ENCODE measurements at places on chromosomes 1 and 21.

DNA sequence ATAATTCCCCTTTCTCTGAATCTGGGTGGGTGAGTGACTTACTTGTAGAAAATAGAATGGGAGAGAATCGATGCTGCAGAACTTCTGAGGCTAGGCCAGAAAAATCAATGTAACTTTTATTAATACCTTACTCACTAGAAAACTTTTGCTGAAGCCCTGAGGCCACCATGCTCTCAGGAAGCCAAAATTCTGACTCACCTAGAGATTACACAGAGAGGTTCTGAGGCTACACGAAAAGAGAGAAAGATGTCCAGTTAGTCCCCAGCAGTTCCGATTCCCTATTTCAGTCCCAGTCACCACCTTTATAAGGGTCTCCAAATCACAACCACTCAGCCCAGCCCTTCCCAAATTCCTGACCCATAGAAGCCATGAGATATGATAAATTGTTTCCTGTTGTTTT, 135.2 kb downstream of the NTPCR start:
- no peak for DNase-seq

- DNase-seq, result peak; percentile 63
These were observed 77.8 kb downstream of the BACH1 start for GRCh38 chr21:29376556-29376955.

GRCh38 chr1:32754317-32755097, 51.9 kb upstream of the SYNC start:
- DNase-seq, result peak; percentile 61

- DNase-seq, result peak; percentile 35
These were observed 8.6 kb downstream of the FMOD start for GRCh38 chr1:203342192-203342940.

- DNase-seq, result no peak
These were observed 15.4 kb downstream of the POLR3GL start for GRCh38 chr1:145979746-145980456.

DNA sequence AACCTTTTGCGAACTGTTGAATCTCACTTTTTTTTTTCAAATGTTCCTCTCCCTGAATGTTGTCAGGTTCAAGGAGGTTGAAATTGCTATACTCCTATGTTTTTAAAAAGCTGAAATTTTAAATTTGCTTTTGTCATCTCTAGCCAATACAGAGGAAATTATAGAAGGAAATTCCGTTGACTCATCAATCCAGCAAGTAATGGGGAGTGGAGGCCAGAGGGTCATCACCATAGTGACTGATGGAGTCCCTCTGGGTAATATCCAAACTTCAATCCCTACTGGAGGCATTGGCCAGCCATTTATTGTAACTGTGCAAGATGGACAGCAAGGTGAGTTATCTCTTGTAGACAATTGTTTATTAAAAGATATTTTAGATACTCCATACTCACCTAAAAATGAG, 36.3 kb downstream of the GABPB2 start:
- DNase-seq, result no peak

DNA sequence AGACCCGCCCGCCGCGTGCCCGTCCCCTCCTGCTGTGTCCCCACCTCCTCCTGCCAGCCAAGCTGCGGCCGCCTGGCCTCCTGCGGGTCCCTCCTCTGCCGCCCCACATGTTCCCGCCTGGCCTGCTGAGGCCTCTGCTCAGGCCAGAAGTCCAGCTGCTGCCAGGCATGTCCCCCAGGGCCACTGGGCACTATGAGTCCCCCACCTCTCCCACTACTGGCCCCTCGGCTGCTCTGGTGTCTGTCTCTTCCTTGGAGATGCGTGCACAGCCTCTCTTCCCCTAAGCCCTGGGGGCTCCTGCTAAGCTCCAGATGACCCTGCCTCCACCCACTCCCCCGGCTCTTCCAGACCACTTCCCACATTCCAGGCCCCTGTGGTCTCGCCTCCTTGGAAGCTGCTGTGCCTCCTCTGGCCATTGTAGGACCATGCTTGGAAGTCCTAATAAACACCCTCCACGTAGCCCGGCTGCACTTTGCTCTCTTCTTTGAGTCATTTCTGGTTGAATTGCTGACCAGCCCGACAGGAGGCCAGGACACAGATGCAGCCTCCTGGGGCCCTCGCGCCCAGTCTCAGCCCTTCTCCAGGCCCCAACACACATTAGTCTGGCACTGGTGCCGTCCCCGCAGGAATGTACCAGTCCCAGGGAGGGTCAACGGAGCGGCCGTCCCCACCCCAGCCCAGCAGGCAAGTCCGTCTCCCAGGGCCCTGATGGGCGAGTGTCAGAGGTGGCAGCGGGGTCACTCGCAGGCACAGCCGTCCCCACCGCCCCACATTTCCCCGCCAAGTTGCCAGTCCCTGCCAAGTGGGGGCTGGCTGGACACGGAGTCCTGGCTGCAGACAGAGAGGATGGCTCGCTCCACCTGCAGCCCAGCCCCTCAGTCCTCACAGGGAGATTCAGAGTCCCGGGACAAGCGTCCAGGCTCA, 1.1 kb downstream of the KRTAP10-12 start:
- DNase-seq, result no peak

DNA sequence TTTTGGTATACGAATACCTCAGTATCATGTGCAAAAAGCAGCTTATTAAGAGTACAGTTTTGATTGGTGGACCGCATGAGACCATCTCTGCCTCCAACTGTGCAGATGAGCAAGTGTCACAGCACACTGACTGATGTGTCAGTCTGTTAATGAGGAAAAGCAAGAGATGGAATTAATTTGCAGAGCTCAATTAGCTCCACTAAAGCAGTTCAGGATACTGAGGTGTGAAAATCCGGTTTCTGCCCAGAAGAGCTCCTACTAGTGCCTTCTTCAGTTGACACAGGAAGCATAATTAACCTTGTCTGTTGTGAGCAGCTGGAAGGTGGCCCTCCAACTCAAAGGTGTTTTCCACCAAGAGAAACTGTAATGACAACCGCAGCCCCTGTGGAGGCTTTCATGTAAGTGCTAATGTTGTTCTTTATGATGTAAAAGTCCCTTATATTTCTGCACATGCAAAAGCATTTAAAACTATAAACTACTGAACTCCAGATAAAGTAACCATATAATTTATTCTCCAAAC, 44.3 kb downstream of the PCNX2 start:
- no peak for DNase-seq

DNA sequence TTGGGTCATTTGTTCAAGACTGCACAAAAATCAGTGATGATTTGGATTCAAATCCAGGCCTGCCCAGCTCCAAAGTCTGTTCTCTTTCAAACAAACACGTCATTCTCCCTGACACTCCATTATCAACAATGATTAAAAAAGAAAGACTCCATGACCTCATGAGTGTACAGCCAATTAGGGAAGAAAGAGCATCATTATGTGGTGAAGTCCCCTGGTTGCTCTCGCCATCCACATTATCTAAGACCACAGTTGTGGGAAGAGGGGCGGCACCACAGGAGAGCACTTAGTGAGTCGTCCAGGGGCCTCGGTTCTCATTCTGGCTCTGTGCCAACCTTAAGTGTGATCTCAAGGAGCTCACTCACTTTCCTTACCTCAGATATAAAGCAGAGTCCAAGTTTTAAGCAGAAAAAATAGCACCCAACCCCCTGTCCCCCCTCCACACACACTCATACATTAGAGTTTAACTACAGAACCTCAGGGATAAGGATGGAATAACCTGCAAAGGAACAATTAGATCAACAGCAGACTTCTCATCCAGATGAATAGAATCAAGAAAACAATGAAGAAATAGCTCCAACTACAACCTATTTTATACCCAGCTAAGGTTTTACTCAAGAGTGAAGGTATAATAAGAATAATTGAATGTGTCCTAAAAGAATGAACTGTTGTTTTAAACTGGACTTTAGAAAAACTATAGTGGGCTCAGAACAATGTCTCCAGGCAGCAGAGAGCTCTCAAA, 47.8 kb downstream of the COL6A1 start:
- DNase-seq, result no peak

GRCh38 chr1:17752356-17752755, 2.8 kb upstream of the ACTL8 start:
- DNase-seq, result no peak

- DNase-seq, result no peak
These were observed 123.7 kb upstream of the PROX1 start for GRCh38 chr1:213864091-213864490.

- DNase-seq, result no peak
These were observed 5.1 kb downstream of the FCRL2 start for GRCh38 chr1:157771661-157772425.

GRCh38 chr1:58824753-58825389, 41.0 kb upstream of the JUN start:
- DNase-seq, result no peak

- DNase-seq, result no peak
These were observed 50.3 kb downstream of the PGM1 start for GRCh38 chr1:63643517-63643916.

GRCh38 chr1:3908886-3909517, 8.9 kb upstream of the C1orf174 start:
- DNase-seq, result no peak

- DNase-seq, result no peak
These were observed 346.7 kb downstream of the SMYD3 start for GRCh38 chr1:246160374-246160773.

- DNase-seq, result no peak
These were observed 8.7 kb downstream of the TNFRSF14 start for GRCh38 chr1:2564815-2565374.

DNA sequence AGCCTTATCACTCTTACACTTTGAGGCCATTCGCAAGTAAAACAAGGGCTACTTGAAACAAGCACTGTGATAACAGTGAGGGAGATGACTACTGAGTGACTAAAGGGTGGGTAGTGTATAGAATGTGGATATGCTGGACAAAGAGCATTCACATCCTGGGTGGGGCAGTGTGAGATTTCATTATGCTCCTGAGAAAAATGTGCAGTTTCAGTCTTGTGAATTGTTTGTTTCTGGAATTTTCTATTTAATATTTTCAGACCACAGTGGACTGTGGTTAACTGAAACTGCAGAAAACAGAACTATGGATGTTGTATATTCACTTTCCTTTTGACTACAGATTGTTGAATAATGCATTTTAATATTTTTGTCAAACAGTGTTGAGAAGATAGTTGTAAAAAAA, 25.1 kb upstream of the B3GALT2 start:
- no peak for DNase-seq

GRCh38 chr1:202200669-202201068, 7.1 kb downstream of the LGR6 start:
- no peak for DNase-seq

GRCh38 chr21:17964716-17965115, 145.6 kb upstream of the C21orf91 start:
- DNase-seq, result no peak

DNA sequence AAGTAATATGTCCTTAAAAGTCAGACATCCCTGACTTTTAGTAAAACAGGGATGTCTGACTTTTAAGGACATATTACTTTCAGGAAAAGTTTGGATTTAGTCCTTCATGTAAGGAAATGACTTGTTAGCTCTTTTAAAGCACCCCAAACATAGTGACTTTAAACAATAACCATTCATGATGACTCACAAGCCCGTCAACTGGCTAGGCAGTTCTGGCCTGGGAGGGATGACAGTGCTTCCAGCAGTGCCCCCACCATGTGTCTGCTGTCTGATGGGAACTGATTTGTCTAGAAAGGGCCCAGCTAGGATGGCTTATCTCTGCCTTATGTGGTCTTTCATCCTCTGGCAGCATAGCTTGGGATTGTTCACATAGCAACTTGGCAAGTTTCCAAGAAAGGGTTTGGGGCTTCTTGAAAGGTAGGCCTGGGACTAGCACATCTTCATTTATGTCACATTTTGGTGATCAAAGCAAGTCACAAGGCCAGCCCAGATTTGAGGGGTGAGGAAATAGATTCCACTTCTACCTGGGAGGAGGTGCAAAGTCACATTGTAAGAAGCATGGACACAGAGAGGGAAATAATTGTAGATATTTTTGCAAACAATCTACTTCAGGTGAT, 143.5 kb downstream of the C1orf94 start:
- no peak for DNase-seq

GRCh38 chr1:176656257-176656995, 193.5 kb downstream of the PAPPA2 start:
- no peak for DNase-seq

DNA sequence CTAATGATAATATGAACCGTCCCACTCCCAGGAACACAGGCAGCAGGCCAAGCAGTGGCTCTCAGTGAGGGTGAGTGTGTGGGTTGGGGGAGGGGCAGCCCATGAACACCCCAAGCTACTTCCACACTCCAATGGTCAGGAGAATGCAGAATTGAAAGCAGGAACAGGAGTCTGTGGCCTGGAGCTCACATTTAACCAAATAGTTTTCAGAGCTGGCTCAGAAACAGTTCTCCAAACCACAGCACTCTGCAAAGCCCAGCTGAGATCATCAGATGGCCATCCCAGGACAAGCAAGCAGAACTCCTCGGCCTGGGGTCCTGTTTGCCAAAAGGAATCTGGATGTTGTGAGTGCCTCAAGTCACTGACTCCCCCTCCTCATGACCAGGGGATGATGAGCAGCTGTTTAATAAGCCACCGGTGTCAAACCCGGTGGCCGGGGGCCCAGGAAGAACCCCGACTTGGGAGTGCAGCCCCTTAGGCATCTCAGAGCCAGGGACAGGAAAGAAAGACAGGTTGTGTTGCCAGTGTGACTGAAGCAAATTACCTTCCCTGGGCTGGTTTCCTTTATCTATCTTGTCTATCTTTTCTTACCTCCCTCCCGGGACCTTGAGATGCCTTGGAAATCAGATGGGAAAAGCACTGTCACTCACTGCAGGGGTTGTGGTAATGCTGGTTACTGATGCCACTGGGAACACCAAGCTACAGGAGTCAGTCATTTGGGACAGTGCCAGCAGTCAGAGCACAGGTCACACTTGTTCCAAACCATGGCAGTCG, 20.4 kb downstream of the DEGS1 start:
- DNase-seq, result no peak

GRCh38 chr1:108053270-108054013, 88.5 kb upstream of the VAV3 start:
- no peak for DNase-seq

- DNase-seq, result no peak
These were observed 17.8 kb upstream of the BECN2 start for GRCh38 chr1:241939798-241940197.

- DNase-seq, result no peak
These were observed 4.3 kb downstream of the INKA2 start for GRCh38 chr1:111734856-111735255.

DNA sequence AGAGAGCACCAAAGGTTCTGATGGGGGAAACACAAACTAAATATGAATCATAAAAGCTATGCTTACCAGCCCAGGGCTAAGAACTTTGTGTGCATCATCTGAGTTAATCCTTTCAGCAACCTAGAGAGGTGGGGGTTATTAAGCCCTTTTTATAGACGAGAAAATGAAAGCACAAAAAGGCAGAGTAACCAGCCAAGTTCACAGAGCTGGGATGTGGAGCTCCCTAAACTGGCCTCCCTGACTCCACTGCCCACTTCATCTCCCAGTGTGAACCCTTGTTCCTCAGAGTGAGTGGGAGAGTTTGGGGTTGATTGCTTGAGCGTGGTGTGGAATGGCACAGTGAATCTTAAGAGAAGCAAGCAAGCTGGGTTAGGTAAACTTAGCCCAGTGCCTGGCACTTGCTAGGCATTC, 10.8 kb upstream of the BCAR3 start:
- no peak for DNase-seq

GRCh38 chr1:87154384-87154783, 174.3 kb upstream of the LMO4 start:
- DNase-seq, result no peak

- no peak for DNase-seq
These were observed 282.8 kb upstream of the PKN2 start for GRCh38 chr1:88401313-88401712.

GRCh38 chr1:231836227-231836893, 209.8 kb downstream of the DISC1 start:
- no peak for DNase-seq
